ENCODE measurements at places on chromosomes 2 and 18.

- no peak for DNase-seq
Observed at GRCh38 chr18:29096079-29096770, 919.3 kb upstream of the CDH2 start.

DNA sequence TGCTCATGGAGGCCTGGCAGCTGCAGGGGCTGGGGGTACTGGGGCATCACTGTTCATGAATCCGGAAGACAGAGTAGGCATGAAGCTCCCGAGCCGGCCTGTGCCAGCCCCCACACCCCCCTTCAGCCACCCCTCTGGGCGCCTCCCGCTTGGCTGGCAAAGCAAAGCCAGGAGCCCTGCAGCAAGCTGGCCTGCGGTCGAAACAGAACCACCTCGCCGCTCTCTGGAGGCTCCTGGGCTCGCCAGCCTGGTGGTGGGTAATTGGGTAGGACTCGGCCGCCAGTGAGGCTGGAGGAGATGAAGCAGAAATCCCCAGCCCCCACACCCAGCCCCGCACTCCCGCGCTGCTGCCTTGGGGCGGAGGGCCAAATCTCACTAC is 70.9 kb upstream of the GPC1 start:
- DNase-seq: no peak

DNA sequence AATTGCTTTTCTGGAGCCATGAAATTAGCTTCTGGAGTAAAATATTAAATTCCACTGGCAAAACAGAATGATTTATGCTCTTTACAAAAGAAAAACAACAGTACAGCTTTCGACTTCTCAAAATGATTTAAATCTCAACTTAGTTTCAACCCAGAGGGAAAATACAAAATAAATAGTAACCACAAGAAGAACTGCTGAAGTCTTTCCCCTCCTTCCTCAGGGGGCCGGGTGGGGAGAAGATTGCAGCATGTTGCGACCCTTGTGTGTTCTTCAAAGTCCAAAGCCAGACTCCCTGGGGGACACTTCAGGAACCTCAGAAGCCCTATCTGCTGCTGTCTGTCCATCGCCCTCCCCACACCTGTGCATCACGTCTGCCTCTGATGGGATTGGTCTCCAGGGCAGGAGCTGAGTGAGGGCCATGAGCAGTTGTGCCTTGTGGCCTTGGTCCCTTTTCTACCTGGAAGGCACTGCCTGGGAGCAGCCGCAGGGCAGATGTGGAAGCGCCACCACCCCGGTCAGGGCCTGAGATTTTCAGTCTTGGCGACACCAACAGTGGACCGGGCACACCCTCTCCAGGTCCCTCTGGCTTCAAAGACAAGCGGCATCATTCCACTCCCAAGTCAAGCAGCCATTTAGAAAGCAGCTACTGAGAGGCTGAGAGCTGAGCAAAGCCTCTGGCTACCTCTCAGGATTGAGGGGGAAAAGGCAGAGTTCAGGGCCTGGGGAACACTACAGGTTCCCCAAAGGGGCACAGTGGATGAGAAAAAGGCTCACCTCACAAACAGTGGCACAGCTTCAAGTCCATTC is 210.1 kb upstream of the RAB6C start:
- no peak for DNase-seq

DNA sequence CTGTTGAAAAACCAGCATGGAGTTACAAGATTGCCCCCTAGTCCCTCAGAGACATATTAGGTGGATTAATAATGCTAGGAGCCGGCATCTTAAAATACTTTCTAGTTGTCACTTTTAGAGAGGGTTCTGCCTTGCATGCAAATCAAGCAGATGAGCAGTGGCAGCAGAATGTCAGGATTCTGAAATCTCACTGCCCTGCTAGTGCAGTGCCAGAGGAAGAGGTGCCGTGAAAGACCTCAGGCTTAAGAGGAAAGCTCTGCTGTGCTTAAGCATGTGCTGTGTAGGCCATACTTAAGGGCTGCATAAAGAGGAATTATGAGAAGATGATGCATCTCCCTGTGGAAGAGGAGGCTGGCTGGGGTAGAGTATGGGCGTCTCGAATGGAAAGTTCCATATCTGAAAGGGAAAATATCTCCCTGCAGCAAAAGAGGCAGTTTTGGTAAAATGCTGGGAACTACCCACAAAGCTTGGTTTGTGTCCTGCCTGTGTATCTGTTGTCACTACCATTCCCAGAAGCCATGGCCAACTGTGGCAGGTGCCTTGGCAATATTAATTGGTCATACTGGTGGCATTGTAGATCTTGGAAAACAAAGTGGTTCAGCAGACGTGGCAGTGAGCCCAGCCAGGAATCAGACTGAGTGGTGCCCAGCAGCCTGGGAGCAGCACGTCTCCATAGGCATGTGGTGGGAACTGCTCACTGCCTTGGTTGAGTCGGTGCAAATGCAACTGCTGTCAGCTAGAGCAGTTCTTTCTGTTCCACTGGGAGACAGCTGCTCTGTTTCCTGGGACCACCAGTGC is 131.9 kb downstream of the EVA1A start:
- DNase-seq: no peak

GRCh38 chr18:67742954-67743353 is 226.4 kb upstream of the DSEL start:
- DNase-seq: no peak

Data from CD4-positive, alpha-beta T cell (primary cell).